AG04450 (cell line): ENCODE measurements at places on chromosomes 13 and 19. TPM values are rescaled to one million over a fixed set of nuclear protein-coding genes. Genes with fewer than 3 reads are reported as not detected.

- DNase-seq: no peak
Measured at GRCh38 chr13:21703846-21704245, 33.0 kb downstream of the FGF9 start.

- no peak for DNase-seq
Measured at GRCh38 chr19:45716359-45717130, 14.2 kb downstream of the FBXO46 start.

DNA sequence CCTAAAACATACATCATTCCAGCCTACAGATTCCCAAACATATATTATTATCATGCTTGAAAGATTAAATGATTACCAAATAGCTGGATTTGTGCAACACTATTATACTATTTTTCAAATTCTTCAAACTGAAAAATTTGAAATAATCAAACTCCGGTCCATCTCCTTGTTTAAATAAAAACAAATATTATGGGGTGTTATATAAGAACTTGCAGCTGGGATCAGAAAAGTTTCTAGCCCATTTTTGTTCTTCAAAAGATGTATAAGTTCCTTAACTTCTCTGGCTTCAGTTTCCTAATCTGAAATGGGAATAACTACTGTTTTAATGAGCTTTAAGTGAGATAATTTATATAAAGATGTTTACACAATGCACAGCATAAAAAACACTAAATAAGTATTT is 422.9 kb downstream of the PCDH9 start:
- DNase-seq: no peak

CPAMD8 gene
- polyA plus RNA-seq: 0.38 and 0.56 TPM in 2 replicates

KLK6 gene
- polyA plus RNA-seq: not detected in 2 replicates

GRCh38 chr13:89923736-89924135 is 1423.8 kb upstream of the MIR17HG start:
- peak; percentile 8 for DNase-seq
